Lung (tissue), 17 donors: ENCODE measurements at places on chromosomes 12 and 14. TPM values are rescaled to one million over a fixed set of nuclear protein-coding genes. Genes with fewer than 3 reads are reported as not detected.

ABCC9 gene
- 12.7 TPM for total RNA-seq

SAMD15 gene
- total RNA-seq = 5.9 TPM

YARS2 gene
- 27.2 TPM for total RNA-seq

AICDA gene
- total RNA-seq = 0.46 TPM

CLEC12A gene
- total RNA-seq = 13.8 TPM

COL2A1 gene
- total RNA-seq = 0.15 TPM

ACSM4 gene
- total RNA-seq = not detected

HOXC4 gene
- 0.86 TPM for total RNA-seq

EXOC3L4 gene
- 3.6 TPM for total RNA-seq

DEGS2 gene
- total RNA-seq = 7.4 TPM

RTL1 gene
- 0.09 TPM for total RNA-seq

CLEC4C gene
- 0.60 TPM for total RNA-seq

HSPB8 gene
- total RNA-seq = 49.1 TPM

PDE3A gene
- 15.8 TPM for total RNA-seq

MYO1H gene
- not detected for total RNA-seq

MLH3 gene
- total RNA-seq = 21.7 TPM

TMEM117 gene
- 3.3 TPM for total RNA-seq
